ENCODE measurements at places on chromosomes 4 and X. TPM values are rescaled to one million over a fixed set of nuclear protein-coding genes. Genes with fewer than 3 reads are reported as not detected.
A peak's percentile ranks its signal among the peaks of the same experiment; 100 is the strongest.

GRCh38 chr4:99625369-99625768, 32.3 kb downstream of the C4orf54 start:
- H3K4me1 ChIP-seq: peaks cover 37% of the 10 kb centered on the region
- DNase-seq: no peak
- H3K27ac ChIP-seq: peak overlapping the region; percentile 80
- H3K4me3 ChIP-seq: no peak overlapping the region
- H3K36me3 ChIP-seq: no peaks in the 10 kb centered on the region
- no peaks in the 10 kb centered on the region for H3K27me3 ChIP-seq

- H3K4me1 ChIP-seq: no peaks in the 10 kb centered on the region
- H3K27me3 ChIP-seq: no peaks in the 10 kb centered on the region
- H3K4me3 ChIP-seq: no peak overlapping the region
- H3K27ac ChIP-seq: no peak overlapping the region
- H3K36me3 ChIP-seq: no peaks in the 10 kb centered on the region
Observed at GRCh38 chrX:129025376-129025775, 497.9 kb downstream of the SMARCA1 start.

GRCh38 chr4:71524756-71525155, 185.9 kb downstream of the SLC4A4 start:
- H3K4me1 ChIP-seq: no peaks in the 10 kb centered on the region
- H3K36me3 ChIP-seq: no peaks in the 10 kb centered on the region
- no peak overlapping the region for H3K27ac ChIP-seq
- H3K27me3 ChIP-seq: no peaks in the 10 kb centered on the region
- DNase-seq: no peak

DNA sequence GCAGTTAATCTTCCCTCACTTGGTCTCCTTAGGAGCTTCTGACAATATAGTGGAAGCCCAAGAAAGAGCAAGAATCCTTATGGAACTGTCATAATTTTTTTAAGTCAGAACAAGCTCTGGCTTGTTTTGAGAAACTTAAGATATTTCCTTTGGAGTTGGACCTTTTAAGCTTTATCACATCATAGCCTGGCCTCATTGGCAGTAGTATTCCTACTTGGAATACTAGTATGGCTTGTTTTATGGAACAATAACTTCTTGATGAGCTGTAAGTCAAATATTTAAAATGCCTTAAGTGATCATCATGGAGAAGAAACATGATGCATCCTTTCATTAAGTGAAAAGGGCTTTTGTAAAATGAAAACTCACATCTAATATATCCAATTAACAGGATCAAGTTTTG, 78.0 kb upstream of the NRK start:
- no peaks in the 10 kb centered on the region for H3K27me3 ChIP-seq
- H3K4me3 ChIP-seq: no peak overlapping the region
- no peak for DNase-seq
- no peaks in the 10 kb centered on the region for H3K36me3 ChIP-seq
- no peak overlapping the region for H3K27ac ChIP-seq
- no peaks in the 10 kb centered on the region for H3K4me1 ChIP-seq

- no peak overlapping the region for H3K4me3 ChIP-seq
- H3K4me1 ChIP-seq: no peaks in the 10 kb centered on the region
- no peaks in the 10 kb centered on the region for H3K27me3 ChIP-seq
Observed at GRCh38 chr4:10416441-10416840, 40.8 kb downstream of the ZNF518B start.

The TASL gene
- 0.42 TPM for total RNA-seq
